ENCODE measurements at places on chromosomes 13 and 19.
A peak's percentile ranks its signal among the peaks of the same experiment; 100 is the strongest.

GRCh38 chr19:16397791-16398529 lies 73.3 kb downstream of the KLF2 start:
- DNase-seq, result no peak

- no peak for DNase-seq
Measured at GRCh38 chr19:50826492-50827240, 3.1 kb upstream of the KLK1 start.

GRCh38 chr19:42293540-42293939 lies 8.4 kb upstream of the PRR19 start:
- no peak for DNase-seq

DNA sequence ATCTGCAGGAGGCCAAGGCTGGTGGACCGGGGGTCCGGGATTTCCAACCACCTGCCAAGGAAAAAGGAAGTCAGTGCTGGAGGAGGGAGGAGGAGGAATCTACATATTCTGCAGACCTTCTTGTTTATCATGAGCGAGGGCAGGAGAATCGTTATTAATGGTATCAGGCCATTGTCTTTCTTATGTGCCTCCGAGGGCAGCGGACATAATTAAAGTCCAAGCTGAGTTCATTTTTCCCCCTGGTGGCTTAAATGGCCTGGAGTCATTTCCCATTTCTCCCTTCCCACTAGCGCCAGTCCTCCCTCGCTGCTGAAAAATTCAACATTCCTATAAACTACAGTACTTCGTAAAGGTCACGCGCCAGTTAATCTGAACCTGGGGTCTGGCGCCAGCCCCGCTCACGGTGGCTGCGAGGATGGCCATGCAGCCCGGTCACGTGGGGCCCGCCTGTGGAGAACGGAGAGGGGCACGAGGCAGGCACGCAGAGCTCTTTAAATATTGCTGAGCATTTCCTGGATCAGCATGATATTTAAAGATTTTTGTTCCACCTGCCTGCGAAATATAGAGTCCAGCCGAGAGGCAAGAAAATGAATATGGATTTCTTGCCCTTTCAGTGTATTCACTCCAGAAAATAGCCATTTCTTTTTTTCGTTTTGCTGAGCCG lies 85.2 kb upstream of the PCDH8 start:
- no peak for DNase-seq

DNA sequence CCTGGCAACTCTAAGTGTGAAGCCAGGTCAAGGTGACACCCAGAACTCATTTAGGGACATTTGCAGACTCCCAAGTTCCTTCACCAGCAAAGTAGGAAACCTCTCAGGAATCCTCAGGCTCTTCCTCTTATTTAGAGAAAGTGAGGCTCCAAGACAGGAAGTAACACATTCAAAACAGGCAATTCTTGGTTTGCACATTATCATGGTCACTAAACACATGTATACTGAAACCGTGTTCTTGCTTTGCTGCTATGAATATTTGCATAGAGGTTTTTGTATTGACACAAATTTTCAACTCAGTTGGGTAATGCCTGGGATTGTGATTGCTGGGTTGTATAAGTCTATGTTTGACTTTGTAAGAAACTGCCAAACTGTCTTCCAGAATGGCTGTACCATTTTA lies 13.2 kb upstream of the URI1 start:
- peak; percentile 17 for DNase-seq

GRCh38 chr19:8849232-8849631 lies 17.1 kb downstream of the MBD3L1 start:
- no peak for DNase-seq

- no peak for DNase-seq
Measured at GRCh38 chr19:57949702-57950101, 2.2 kb upstream of the ZNF256 start.

- no peak for DNase-seq
Measured at GRCh38 chr19:42148266-42148665, 16.0 kb upstream of the POU2F2 start.

DNA sequence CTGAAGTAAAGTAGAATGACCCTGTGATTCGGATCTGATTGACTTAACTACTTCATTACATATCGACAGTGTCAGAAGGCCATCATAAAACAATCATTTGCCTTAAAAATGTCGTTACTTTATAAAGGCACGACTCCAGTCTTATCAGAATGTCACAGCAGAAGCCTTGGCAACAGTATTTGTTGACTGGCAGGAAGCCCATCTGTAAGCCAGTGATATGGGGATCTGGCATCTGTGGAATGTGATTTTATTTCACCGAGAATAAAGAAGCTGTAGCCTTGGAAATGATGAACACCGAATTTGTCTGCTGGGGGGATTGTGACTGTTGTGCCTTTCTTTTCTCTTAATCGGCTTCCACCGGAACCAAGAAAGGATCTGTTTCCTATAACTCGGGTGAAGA lies 362.5 kb downstream of the TDRD3 start:
- no peak for DNase-seq

DNA sequence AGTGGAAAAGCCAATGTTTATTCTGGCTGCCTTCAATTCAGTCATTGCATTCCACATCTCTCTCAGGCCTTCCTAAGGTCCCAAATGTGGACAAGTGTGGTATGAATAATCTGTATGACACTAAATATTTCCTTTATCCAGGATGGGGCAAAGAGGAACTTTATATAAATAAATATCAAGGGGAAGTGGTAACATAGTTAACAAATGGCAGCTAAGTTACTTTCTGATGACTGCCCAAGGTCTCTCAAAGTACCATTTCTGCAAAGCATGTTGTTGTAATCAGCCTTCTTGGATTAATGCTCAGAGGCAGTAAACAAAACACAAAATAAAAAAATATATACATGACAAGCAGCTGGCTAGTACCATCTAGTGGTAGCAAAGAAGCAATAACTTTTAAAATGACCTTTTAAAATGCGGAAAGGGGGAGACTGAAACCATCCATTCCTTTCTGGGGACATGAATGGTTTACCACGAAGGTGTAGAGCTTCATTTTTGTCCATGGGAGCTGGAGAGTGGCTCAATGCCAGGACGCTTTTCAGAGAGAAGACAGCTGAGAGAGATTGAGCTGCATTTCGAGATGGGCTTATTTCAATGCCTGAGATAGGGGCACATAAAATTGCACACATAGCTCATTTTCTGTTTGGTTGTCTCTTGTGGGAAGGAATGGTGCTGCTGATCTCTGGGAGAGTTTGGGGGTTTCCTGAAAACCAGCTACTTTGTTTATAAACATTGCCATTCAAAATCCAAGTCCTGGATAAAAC lies 259.2 kb downstream of the RFC3 start:
- no peak for DNase-seq

- DNase-seq, result no peak
Measured at GRCh38 chr13:107548338-107548737, 667.0 kb downstream of the LIG4 start.

GRCh38 chr19:49210108-49210900 lies 52.7 kb downstream of the TRPM4 start:
- DNase-seq, result no peak

DNA sequence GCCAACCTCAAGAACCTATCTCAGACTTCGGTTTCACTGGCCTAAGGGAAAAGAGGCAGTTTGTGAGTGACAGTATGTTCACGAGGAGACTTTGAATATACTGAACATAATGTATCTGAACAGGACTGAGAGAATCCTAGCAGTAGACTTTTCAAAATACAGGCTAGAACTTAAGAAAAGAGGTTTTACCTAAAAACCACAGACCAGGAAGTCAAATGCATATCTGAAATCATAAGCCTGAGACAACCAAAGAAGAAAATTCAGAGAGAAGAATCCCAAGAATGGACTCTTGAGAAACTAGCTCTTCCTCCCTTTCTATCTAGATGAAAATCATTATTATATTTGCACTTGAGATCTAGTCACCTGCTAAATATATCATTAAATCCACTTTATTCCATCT lies 17.6 kb downstream of the MYCBP2 start:
- no peak for DNase-seq

DNA sequence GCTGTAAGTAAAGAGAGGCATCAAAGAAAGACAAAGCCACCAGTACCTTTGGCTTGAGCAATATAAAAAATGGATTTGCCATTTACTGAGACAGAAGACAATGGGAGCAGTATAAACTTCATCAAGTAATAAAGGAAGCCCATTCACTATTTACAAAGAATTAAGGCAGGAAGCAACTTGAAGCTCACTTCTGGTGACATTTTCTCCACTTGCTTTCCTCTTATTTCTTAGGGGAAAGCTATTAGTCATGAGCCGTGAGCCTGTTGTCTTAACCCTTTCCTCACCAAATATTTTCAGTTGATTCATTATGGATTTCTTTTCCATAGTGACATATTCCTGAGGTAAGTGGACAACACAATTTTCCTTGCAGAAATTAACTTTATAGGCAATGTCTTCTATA lies 156.8 kb downstream of the DNAJC3 start:
- no peak for DNase-seq

DNA sequence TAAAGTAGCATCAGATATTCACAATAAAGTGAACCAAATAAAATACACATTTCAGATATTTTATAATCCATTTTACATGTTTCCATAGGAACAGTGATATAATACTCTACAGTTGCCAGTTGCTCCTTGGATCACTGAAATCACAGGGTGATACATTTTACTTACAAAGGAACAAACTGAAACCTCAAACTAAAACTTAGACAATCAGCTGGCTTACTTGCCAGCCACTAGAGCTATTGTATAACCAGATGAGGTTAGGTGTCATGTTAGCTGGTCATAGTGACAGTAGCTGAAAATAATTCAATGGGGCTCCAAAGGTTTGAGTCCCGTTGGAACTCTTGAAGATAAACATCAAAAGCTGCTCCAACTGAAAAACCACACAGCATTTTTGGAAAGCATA lies 274.6 kb downstream of the ITGBL1 start:
- no peak for DNase-seq

- DNase-seq, result peak; percentile 58
Measured at GRCh38 chr19:5987077-5987818, 9.3 kb upstream of the RANBP3 start.

DNA sequence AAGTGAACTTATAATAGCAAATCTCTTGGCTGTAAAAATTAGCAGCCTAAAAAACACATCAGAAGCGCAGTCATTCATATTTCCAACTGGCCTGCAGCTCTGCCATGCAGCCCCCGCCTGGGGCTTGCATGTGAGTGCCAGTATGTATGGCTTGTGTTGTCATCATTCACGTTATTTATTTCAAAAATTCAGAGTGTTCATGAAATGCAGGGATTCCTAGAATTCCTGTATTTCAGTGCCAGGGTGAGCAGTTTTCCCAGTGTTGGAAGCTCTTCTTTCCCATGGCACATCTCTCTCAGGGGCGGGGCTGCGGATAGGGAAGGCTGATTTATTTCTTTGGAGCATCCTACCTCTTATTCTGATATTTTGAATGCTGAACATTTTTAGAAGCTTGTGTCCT lies 234.6 kb downstream of the FGF9 start:
- DNase-seq, result no peak

GRCh38 chr19:1904860-1905109 lies 414 bp upstream of the ADAT3 start:
- no peak for DNase-seq

GRCh38 chr19:12194827-12195731 lies 32.2 kb downstream of the ZNF136 start:
- no peak for DNase-seq

- DNase-seq, result no peak
Measured at GRCh38 chr13:100584896-100585295, 3.7 kb downstream of the GGACT start.

- no peak for DNase-seq
Measured at GRCh38 chr13:63351081-63351480, 1935.4 kb upstream of the PCDH20 start.

DNA sequence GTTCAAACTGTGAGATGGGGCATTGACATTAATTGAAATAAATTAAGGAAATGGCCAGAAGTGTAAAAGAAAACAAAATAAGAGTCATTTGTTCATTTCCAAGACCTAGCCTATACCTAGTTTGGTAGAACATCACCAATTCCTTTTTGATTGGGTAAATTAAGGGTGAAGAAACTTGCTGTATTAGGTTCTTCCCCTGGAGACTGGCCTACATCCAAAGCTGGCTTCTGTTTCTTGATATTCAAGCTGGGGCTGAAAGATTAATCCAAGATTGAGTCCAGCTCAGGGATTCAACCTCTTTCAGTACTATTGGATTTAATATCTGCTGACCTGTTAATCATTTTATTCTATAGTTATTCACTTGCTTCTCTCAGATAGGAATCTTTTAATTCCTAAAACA lies 183.2 kb downstream of the GPC6 start:
- DNase-seq, result no peak

GRCh38 chr19:45419396-45419795 lies 4.3 kb downstream of the ERCC1 start:
- DNase-seq, result peak; percentile 86

DNA sequence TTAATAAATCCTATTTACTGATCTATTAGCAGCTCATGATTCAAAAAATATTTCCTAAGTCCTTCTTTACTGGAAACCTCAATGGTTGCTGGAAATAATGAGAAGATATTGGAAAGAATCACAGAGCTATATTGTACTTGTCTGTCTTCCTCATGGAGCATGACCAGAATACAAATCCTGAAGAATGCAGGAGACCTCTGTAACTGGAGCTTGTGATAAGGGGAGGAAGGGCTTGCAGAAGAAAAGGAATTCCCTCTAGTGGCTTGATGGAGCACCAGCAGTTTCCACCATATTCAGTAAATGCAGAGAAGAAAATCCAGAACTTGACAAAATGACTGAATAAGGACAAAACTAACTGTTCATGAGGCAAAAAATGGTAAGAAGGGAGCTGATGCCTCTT lies 1333.1 kb downstream of the EFNB2 start:
- DNase-seq, result no peak

- no peak for DNase-seq
Measured at GRCh38 chr19:58474997-58475713, 997 bp upstream of the ZNF446 start.

GRCh38 chr13:36965767-36966166 lies 33.4 kb downstream of the ALG5 start:
- DNase-seq, result no peak

GRCh38 chr13:30908416-30908980 lies 2.4 kb downstream of the MEDAG start:
- no peak for DNase-seq

DNA sequence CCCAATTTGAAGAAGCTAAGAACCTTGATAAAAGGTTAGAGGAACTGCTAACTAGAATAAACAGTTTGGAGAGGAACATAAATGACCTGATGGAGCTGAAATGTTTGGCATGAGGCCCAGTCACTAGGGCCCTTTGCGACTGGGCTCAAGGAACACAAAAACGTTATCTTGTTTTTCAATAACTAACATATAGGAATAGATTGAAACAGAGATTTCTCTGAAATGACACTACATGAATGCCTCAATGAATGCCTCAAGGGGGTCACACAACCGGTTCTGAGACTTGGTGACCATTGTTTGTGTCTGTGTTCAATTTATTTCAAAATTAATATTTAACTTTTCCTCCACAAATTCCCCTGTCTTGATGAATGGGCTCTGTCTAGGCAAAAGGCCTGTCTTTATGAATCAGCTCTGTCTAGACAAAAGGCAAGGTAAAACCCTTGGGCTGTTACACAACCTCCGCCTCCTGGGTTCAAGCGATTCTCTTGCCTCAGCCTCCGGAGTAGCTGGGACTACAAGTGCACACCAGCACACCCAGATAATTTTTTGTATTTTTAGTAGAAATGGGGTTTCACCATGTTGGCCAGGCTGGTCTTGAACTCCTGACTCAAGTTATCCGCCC lies 932 bp upstream of the ZNF486 start:
- DNase-seq, result no peak

GRCh38 chr19:52664461-52664860 lies 26.3 kb upstream of the ZNF83 start:
- DNase-seq, result no peak
